ENCODE measurements at places on chromosomes 6 and 20.

DNA sequence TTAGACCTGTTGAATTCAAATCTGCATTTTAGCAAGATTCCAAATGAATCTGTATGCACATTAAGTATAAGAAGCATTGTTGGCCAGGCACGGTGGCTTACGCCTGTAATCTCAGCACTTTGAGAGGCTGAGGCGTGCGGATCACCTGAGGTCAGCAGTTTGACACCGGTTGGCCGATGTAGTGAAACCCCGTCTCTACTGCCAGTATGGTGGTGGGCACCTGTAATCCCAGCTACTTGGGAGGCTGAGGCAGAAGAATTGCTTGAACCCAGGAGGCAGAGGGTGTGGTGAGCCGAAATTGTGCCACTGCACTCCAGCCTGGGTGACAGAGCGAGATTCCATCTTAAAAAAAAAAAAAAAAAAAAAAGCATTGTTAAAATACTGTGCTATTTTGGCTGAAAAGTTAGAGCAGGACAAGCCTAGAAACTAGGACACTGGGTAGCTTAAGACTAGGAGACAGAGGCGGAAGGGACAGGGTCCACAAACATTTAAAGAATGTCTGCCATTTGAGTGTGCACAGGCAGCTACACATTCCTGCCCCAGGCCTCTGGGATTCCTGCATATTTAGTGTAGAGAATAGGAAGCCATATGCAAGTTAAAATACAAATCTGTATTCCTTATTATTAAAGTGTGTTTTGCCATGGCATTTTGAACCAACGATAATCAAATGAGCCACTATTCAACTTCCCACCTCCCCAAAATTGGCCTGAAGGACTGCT lies 45.1 kb upstream of the EEF1A1 start:
- DNase-seq: no peak

DNA sequence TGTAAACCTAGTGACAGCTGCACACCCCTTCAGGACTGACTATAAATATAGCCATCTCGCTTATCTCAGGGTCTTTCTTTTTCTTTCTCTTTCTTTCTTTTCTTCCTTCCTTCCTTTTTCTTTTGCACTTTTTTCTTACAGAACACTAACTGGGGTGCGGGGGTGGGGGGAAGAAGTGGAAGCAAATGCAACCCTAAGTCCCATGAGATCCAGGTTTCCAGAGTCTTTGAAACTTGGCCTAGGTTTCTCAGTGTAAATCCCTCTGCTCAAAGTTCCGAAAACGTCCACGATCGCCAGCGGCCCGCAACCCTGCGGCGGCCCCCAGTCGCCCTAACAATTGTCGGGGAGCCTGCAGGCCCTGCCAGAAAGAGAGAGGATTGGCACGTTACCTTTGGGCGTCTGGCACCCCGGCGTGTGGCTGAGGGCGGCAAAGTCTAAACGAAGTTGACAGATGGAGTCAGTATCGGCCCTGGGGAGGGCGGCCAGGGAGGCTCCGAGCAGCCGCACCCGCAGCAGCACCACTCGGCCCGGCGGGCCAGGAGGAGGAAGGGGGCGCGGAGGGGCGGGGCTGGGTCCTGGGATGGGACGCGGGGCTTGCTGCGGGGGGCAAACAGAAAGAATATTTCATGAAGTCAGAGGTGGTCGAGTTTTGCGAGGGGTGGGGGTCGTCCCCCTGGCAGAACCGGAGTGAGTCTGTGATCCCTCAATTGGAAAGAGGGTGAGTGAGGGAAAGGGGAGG lies 577 bp upstream of the FOXF2 start:
- no peak for DNase-seq

- no peak for DNase-seq
Observed at GRCh38 chr6:10521104-10521808, at the start of gene GCNT2. TSS of gene GCNT2 (plus strand) at chr6:10521351. CDS start at chr6:10528912, 7,561 bp downstream.

DNA sequence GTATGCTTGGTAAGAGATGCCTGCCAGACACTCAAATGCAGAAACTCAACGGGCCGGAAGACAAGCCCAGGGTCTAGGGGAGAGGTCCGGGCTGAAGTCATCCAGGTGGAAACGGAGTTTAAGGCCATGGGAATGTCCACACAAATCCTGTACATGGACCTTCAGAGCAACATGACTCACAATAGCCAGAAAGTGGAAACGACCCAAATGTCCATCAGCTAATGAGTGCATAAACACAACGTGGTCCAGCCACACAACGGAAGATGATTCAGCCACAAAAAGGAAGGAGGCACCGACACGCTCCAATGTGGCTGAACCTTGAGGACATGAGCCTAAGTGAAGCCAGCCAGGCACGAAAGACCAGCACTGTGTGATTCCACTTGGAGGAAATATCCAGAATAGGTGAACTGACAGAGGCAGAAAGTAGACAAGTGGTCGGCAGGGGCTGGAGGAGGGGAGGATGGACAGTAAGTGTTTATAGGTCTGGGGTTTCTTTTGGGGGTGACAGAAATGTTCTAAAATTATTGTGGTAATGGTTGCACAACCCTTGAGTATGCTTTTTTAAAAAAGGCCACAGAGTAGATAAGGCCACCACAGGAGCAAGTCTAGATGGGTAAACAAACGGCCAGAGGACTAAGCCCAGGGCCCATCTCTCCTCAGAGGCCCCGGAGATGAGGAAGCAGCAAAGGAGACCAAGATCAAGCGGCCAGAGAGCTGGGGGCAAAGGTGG lies 105.6 kb downstream of the PREX1 start:
- no peak for DNase-seq

GRCh38 chr6:104183816-104184435 lies 675.8 kb downstream of the HACE1 start:
- no peak for DNase-seq

DNA sequence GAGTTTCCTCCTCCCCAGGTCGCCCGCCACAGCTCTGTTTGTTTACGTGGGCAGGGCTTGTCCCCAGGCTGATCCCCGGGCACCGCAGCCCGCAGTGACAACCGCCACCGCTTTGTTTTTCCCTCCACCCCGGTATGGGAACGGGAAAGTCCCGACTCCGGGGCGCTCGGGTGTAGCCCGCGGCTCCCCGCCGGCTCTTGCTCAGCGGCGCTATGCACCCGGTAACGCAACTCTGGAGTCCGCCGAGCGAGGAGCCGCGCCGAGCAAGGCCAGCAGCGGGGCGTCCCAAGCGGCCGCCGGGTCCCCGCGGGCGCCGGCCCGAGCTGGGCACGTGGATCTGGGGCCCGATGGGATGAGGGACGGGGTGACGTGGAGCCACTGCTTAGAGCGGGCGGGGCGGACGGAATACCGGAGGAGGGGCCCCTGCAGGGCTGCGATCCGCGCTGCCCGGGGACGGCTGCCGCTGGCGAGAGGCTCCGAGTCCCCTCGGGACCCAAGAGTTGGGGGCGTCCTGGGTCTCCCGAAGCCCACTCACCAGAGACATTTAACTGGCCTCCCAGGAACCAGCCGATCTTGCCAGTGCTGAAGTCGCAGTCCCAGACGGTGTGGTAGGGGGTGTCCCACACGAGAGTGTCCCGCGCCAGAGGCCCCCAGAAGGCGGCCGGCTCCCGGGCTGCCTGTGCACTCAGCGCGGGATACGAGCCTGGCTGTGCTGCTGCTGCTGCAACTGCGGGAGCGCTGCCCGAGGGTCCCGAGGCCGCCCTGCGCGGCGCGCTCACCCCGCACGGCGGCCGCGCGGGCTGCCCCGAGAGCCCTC lies 497 bp downstream of the ACSS1 start:
- peak; percentile 45 for DNase-seq

DNA sequence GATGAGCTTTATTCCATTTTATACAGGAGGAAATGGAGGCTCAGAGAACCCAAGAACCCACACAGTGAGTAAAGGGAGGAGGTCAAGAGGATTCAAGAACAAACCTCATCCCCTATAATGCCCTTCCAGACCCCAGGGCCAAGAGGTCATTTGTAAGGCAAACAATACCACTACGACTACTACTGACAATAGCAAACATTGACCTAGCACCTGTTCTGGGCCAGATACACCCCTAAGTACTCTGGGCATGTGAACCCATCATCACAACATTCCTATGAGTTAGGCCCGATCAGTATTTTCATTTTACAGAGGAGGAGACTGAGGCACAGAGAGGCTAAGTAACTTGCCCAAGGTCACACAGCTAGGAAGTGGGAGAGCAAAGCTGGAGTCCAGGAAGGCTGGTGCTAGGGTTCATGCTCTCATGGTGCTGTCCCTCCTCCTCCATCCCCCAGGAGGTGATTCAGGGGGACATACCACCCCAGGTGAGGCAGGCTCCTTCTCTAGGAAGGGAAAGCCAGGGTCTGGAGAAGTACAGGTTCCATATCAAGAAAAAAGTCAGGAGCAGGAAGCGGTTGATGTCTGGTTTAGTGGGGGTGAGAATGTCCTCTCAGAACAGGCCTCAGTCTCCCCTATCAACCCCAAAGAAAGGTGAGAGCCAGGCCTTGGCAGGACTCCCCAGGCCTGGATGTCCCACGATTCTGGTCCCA lies 13.7 kb downstream of the SLC13A3 start:
- DNase-seq: no peak

GRCh38 chr6:2940010-2940850 lies 31.1 kb downstream of the SERPINB6 start:
- peak; percentile 63 for DNase-seq

- DNase-seq: no peak
Observed at GRCh38 chr6:146602526-146602925, 3.8 kb downstream of the ADGB start.

DNA sequence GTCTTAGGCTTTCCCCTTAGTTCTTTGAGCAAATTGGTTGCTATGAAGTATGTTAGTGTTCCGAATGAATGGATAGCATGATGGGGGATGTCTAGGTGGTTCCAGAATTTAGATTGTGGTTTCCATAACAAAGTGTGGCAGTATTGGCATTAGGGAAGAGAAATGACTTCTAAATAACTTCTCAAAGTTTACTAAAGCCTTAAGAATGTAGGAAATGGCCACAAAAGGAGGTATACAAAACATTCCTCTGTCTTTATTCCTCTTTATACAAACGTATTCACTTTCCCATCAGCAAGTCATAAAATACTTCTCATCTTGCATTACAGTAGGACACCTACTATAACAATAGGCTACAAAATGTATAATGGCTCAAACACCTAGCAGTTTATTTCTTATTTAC lies 279.6 kb downstream of the ESR1 start:
- DNase-seq: no peak
